Natural killer cell (primary cell): ENCODE measurements at places on chromosomes 6 and 20. TPM values are rescaled to one million over a fixed set of nuclear protein-coding genes. Genes with fewer than 3 reads are reported as not detected.
A peak's percentile ranks its signal among the peaks of the same experiment; 100 is the strongest.

Gene DEFB118
- not detected for total RNA-seq

Gene TAAR5
- not detected for total RNA-seq

- DNase-seq: no peak
Observed at GRCh38 chr20:47336129-47336754, 20.3 kb downstream of the ZMYND8 start.

DNA sequence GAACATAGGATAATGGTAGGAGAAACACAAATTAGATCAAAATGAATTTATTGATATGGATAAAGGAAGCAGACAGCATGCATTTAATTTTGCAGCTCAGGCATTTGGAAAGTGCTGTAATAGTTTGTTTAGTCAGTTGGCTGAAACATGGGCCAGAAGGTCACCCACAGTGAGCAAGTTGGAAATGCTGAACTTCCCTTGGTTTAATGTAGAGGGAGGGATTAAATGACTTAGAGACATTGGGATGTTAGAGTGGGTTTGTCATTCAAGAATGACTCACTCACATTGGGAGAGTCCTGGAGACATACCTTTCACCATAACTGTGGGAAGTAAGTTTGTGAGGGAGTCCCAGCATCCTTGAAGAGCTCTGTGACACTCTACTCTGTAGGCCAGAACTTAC lies 231.5 kb upstream of the PLCB4 start:
- no peak for DNase-seq

DNA sequence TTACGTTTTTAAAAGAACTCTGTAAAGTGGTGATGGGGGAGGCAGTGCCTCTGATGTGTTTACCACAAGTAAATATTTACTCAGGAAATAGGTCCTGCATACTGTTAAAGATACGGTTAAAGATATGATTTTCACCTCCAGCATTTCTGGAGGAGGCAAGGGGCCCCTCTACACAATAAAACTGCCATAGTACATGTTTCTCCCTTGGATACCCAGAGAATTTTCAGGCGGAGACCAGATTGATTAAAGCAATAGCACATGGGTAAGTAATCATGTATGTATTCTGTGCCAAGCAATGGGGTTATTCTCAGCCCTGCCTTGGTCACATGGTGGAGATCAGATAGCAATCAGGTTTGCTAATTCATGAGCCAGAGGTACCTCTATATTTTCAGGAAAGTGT lies 9.6 kb downstream of the RIPOR2 start:
- peak; percentile 62 for DNase-seq

Gene NKX2-2
- total RNA-seq: not detected

GRCh38 chr6:49676671-49677281 lies 36.6 kb downstream of the CRISP2 start:
- DNase-seq: no peak

GRCh38 chr6:3231247-3232016 lies 4.0 kb upstream of the TUBB2B start:
- peak; percentile 31 for DNase-seq

Gene TNNC2
- total RNA-seq: 1.5 TPM

GRCh38 chr20:33827634-33828325 lies 16.6 kb downstream of the CHMP4B start:
- no peak for DNase-seq

GRCh38 chr6:48511378-48511777 lies 400.4 kb upstream of the PTCHD4 start:
- no peak for DNase-seq

- DNase-seq: no peak
Observed at GRCh38 chr6:167993169-167993568, 4.3 kb upstream of the KIF25 start.

Gene TTBK1
- total RNA-seq: not detected

Gene GNRH2
- 0.68 TPM for total RNA-seq
